ENCODE measurements at places on chromosomes 16 and 17.

DNA sequence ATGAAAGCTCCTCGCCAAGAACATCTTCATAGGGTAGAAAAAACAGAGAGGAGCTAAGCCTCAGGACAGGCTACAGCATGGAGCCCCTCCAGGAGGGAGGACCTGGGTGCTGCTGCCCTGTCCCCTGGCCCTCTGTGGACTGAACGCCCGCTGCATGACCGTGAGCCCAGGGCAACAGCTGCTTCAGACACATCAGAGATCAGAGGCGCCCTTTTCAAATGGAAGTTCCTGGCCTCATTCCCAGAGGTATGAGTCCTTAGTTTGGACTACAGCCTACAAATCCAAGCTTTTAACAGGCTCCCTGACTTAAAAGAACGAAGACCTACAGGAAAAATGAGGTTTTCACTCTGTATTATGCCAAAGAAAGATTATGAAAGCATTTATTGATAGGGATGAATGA is 48.5 kb downstream of the ZNF18 start:
- DNase-seq = peak; percentile 34

DNA sequence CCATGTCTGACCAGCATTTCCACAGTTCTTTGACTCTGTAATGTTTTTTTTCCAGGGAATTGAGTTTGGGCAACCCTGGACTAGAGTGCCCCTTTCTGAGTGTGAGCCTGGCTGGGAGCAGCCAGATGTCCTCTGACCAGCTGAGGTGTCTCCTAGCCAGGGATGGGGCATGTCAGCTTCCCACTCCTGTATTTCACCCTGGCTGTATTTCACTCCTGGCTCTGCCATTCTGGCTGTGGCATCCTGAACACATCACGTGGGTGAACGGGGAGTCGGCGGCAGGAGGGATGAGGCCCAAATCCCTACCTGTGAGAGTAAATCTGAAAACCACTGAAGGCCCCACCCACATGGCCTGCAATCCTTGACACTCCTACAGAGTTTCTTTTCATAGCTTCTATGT is 31.3 kb downstream of the KDM8 start:
- no peak for DNase-seq

- no peak for DNase-seq
Measured at GRCh38 chr17:20141198-20141972, 132.2 kb downstream of the SPECC1 start.

DNA sequence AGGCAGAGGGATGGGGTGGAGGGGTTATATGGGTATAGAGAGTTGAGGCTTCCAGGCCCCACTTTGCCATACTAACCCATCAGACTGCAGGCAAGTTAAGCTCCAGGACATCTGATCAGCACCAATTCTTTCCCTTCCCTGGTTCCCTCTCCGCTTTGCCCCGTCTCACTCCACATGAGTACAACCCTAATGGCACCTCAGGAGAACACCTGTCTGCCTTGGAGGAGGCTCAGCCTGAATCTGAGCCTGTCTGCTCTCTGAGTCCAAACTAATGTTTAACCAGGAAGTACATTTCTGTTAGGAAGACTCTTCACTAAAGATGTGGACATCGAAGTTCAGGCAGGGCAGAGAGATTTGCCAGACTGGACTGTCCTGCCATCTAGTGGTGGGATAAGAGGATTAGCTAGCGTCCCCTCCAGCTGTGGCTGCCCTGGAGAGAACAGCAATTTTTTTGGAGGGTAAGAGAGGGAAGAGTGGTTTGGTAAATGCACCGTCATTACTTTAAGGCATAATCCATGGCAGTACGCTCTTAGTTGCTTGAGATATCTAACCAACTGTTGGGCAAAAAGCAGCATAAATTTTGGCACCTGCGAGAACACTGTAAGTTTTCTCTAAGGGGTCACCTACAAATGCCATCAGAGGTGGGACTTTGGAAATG is 29.2 kb upstream of the LRRC75A start:
- DNase-seq = peak; percentile 57

GRCh38 chr17:49214676-49215360 is 4.3 kb downstream of the ABI3 start:
- no peak for DNase-seq

GRCh38 chr16:85341972-85342695 is 229.9 kb upstream of the CIBAR2 start:
- DNase-seq = no peak

GRCh38 chr17:4551141-4551540 is 4.0 kb downstream of the MYBBP1A start:
- no peak for DNase-seq

DNA sequence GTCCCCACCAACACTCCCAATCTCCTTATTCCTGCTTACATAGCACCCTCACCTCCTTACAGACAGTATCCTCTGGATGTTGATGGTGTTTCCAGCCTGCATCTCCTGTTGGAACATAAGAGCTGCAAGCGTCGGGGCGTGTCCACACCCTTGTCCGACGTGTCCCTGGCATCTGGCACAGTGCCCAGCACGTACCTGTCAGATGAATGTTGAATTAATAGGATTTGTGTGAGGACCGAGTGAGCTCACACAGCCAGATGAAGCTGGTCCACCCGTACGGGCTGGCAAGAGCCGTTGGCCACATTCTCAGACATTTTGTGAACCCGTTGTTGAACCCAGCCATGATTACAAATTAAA is 12.2 kb upstream of the CBX4 start:
- no peak for DNase-seq

GRCh38 chr16:54231336-54231735 is 55.3 kb downstream of the IRX3 start:
- DNase-seq = no peak

DNA sequence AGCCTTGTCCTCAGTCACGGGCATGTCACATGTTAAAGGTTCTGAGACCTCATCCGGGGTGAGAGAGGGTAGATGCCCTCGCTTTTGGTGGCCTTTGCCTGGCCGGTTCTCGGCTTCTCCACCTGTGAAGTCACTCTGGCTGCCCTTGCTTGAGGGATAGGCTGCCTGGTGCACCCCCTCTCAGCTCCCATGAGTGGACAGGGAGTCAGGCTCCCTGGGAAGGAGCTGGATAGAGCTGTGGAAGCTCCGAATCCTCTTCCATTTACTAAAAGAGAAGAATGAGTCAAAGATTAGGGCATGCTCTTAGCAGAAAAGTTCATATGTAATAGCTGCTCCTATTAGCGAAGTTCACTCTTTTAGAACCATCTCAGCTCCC is 142.0 kb downstream of the IRX3 start:
- no peak for DNase-seq

DNA sequence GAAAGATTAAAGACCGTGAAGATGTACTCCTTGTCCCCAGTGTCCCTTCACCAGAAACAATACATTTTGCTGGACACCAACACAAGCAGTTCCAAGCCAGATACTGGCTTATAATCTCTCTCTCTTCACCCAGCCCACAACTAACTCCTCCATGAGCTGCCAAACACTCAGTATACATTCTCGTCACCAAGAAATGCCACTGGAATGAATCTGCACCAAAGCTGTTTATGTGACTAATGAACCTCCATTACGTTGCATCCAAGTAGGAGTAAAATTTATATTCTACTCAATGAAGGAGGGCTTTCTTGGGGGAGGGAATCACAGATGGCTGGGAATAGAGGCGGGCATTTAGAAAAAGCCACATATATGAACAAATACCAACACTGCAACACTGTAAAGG is 20.9 kb upstream of the SOX9 start:
- no peak for DNase-seq

- DNase-seq = no peak
Measured at GRCh38 chr17:67082107-67082506, 37.8 kb downstream of the CACNG1 start.

DNA sequence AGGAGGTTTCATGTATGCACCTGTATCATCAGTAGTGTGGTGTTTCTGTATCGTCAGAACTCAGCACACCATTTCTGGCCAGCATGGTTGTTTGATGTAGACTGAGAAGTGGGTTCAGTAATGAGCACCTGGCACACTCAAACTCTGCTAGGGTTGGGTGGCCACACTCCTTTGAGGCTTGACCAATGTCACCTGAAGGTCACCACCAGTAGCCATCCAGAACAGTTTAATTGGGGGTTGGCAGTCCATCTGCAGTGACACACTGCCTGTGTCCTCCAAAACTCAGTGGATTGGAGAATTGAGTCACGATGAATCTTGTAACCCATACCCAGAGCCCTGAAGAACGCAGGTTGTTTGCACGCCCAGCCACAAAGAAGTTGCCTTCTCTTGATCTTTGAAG is 86.8 kb upstream of the HSBP1 start:
- no peak for DNase-seq

DNA sequence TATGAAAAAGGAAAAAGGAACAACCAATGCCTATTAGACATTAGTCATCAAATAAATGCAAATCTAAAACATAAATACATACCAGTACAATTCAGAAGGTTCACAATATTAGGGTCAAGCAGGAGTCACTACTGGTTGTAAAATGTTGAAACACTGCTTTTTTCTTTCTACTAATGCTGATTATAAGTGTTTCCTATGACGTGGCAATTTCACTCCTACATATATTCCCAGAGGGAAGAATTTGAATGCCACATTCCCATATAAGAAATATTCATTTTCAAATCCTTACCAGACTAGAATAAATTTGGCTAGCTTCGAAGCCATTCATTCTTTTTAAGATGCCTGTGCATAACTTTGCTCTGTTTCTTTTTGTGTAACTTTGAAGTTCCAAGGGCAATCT is 2.6 kb upstream of the KRTAP9-2 start:
- peak; percentile 2 for DNase-seq

GRCh38 chr17:80138856-80139426 is 8.0 kb downstream of the EIF4A3 start:
- DNase-seq = no peak

DNA sequence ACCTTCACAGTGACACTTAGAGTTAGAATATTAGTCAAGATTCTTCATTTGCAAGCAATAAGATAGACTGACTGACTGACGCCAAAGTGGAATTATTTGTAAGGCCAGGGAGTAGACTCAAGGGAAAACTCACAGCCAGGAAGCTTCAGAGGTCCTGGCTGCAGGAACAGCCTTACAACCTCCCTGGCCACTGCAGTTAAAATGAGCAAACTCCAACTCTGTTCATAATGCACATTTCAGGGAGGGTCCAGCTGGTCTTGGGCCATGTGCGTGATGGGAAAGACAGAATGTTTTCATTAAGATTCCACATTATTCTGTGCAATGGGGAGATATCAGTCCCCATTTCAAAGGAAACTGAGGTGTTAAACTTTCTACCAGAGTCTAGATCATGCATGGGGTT is 9.9 kb downstream of the CAPNS2 start:
- no peak for DNase-seq

DNA sequence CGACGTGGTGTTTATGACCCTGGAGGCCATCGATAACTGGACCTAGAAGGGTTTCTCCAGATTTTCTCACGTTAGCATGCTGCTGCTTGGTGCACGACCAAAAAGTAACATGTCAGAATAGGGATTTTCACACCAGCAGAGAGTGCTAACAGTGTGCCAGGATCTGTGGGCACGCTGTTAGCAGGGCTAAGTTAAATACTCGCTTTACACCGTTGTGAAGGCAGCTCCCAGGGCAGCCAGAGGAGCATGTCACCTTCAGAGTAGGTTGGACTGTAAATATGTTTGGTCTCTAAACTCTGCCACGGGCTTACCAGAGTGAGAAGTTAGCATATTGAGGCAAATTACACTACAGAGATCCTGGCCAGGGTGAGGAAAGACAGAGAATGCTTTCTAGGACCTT is 113.2 kb upstream of the TBX2 start:
- DNase-seq = no peak

DNA sequence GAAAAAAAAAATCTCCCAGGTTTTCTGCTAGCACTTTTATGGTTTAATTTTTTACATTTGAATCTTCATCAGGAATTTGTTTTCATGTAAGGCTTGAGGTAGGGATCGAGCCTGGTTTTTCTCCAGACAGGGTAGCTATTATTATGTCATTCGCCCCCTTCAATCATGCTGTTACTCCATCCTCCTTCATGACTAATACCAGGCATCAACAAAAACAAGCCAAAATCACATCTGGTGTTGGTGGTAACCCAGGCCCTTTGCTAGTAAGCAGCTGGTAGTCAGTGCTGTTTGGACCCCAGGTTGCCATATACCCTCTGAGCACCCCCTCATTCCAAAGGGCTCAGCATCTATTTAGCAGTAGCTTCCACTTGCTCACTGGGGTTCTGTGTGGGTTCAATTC is 29.5 kb downstream of the DRC3 start:
- DNase-seq = no peak
